ENCODE measurements at places on chromosomes 16 and 17.
A peak's percentile ranks its signal among the peaks of the same experiment; 100 is the strongest.

DNA sequence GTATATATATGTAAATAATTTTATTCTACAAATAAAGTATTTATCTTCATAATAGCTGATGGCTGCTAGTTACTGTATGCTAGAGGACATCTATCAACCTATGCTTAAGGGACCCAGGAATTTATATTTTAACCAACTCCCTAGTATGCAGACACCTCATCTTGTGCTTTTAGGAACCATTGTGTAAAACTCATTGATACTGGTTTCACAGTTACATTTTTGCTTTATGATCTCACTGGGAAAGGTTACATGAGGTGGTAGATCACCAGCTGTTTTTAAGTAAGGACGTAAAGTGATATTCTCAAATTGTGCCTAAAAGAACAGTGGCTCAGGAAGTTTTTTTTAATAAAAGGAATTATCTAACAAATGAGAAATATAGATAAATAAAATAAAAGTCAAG, 56.4 kb downstream of the VMP1 start:
- DNase-seq, result peak; percentile 75

- no peak for DNase-seq
These were observed 46.1 kb upstream of the KCNJ2 start for GRCh38 chr17:70123193-70123592.

GRCh38 chr16:48126801-48127644, 28.8 kb downstream of the ABCC12 start:
- DNase-seq, result peak; percentile 96

GRCh38 chr17:72465191-72466024, 344.6 kb downstream of the SOX9 start:
- peak; percentile 90 for DNase-seq

DNA sequence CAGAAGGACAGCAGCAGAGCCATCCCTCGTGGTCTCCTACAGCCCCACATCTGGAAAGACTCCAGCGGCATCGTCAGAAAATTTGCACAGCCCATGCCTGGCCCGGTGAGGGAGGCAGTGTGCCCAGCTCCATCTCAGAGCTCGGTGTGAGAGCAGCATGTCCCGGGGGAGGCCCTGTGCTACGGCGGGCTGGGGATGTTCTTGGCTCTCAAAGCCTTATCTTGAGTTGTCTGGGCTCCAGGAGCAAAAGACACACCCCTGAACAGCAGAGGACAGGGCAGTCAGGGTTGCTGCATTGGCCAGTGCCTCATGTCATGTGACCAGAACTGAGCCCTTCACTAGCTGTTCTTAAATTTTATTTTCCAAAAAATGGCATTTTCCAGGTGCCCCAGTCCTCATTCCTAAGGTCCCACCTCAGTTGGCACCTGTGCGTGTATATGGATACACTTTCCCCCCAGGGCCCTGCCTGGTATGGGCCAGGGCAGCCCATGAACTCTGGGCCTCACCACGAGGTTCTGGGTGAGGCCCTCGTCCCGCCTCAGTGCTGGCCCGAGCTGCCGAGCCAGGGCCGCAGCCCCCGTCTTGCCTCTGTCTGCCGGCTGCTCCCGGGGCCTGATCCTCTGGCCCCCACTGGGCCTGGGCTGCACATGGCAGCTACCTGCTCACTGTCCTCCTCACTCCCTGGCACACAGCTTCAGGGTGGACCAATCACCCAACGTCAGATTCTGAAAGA, 3.0 kb downstream of the NUDT16L1 start:
- peak; percentile 36 for DNase-seq

DNA sequence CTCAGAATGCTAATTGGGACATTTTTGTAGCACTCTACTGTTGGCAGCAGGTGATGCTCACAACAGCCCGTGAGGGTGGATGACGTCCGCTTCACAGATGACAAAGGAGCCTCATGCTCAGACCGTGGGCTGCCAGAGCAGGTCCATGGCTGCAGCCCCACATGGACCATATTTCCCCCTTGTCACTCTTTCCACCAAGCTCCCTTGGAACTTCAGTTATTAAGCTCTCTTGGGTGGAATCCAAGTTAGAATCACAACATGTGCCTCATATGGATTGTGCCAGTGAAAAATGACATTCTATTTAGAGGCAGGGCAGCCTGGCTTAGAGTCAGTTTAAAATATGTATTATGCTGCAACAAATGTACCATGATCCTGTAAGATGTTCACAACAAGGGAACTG, 33.2 kb upstream of the STH start:
- DNase-seq, result no peak

DNA sequence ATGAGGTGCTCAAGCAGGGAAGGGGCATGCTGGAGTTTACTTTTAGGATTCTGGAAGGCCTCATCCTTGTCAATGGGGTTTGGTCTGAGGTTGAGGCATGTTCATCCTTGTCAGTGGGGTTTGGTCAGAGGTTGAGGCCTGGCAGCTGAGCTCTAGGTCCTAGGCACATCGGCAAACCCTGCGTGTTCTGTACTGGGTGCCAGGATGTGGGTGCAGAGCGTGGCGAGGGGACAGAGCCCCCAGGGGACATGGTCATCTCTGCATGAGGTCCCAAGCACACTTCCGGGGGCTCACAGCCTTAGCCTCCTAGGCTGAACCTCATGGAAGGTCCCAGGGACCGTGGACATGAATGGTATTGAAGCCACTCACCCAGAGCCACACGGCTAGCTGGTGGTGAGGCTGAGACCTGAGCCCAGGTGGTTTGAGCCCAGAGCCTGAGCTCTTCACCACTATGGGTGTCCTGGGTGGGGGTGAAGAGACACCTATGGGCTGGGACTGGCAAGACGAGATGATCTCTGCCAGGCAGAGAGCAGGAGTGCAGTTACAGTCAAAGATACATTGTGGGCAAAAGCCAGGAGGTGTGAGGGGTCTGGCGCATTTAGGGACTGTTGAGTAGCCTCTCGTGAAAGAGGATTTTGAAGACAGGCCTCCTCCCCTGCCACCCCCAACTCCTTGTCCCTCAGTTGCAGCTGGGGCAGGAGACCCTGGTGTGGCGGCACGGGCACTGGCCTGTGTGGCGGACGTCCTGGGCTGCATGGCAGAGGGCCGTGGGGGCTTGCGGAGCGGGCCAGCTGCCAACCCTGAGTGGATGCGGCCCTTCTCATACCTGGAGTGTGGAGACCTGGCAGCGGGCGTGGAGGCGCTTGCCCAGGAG, 19.3 kb downstream of the FCSK start:
- no peak for DNase-seq

DNA sequence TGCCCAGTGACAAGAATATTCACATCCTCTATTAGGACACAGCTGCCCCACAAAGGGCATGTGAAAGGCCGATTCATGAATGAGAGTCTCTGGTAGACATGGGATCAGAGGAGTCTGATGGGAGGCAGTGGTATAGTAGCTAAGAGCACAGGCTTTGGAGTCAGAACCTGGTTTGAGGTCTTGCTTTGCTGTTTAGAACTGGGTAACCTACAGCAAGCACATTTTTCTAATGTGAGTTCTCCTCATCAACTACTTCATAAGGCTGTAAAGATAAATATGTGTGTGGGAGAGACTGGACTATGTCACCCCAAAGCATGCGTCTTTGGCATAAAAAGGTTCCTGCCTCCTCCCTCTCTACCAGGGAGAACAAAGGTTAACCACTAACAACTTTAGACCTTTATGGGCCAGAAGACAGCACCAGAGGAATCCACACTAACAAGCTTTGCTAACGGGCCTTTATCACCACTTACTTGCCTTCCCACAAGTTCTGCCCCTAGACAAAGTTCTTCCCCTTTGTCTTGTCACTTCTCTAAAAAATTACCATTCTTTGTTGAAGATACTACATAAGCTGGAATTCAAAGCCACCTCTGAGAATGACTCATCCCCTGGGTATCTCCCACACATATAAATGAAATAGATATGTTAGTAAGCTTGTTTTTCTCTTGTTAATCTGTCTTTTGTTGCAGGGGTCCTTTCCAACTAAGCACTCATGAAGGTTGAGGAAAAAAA, 21.1 kb downstream of the CDR2 start:
- peak; percentile 56 for DNase-seq
